ENCODE measurements at places on chromosomes 1 and 21. TPM values are rescaled to one million over a fixed set of nuclear protein-coding genes. Genes with fewer than 3 reads are reported as not detected.

The CLCA1 gene
- total RNA-seq, result not detected

- no peak for DNase-seq
Observed at GRCh38 chr1:30471307-30471706, 252.1 kb downstream of the MATN1 start.

DNA sequence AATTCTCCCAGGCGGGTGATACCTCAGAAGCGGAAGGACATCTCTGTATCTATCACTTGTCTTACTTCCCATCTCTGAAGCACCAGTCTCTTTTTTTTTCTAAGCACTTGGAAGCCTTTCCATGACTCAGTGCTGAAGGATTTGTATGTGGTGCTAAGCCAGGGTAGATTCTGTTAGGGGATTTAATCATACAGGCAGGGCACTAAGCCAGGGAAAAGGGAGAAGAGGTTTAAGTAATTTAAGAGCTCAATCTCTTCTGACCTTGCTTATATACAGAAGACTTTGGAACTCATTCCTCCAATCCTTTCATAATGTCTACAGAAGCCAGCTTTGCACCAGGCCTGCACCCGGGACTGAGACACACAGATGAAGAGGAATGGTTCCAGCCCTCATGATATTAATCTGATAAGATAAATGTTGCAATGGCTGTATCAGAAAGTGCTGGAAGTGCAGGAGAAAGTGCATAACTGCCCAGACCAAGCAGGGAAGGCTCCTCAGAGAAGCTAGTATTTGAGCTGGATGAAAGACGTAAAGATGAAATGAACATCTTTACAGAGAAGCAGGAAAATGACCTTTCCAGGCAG, 11.0 kb downstream of the FAM163A start:
- no peak for DNase-seq

DNA sequence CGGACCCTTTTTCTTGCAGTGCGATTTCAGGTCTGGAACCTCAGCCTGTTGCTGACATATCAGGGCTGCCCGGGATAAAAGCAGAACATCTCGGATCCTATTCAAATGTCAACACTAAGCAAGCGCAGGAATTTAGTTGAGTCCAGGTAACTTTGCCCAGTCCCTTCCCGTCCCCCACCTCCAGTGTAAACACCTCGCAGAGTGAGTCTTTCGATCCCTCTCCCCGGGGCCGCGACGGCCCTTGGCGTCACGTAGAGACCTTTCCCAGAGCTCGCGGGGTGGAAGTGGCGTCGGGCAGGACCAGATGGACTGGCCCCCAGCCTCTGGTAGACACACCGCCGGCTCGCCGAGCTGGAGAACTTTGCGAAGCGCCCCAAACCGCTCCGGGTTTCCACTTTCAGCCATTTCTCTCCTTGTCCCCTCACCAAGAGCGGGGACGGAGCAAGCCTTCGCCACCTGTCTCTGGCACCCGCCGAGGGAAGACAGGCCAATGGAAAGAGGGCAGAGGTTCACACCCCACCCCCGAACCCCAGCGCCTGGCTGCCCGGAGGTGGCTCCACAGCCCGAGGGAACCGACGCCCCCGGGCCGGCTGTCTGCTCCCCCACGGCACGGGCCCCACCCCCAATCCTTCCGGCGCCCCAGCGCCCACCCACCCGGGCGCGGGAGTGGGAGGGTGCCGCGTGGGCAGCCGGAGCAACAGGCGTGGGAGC, 570 bp downstream of the KCND3 start:
- DNase-seq, result no peak

DNA sequence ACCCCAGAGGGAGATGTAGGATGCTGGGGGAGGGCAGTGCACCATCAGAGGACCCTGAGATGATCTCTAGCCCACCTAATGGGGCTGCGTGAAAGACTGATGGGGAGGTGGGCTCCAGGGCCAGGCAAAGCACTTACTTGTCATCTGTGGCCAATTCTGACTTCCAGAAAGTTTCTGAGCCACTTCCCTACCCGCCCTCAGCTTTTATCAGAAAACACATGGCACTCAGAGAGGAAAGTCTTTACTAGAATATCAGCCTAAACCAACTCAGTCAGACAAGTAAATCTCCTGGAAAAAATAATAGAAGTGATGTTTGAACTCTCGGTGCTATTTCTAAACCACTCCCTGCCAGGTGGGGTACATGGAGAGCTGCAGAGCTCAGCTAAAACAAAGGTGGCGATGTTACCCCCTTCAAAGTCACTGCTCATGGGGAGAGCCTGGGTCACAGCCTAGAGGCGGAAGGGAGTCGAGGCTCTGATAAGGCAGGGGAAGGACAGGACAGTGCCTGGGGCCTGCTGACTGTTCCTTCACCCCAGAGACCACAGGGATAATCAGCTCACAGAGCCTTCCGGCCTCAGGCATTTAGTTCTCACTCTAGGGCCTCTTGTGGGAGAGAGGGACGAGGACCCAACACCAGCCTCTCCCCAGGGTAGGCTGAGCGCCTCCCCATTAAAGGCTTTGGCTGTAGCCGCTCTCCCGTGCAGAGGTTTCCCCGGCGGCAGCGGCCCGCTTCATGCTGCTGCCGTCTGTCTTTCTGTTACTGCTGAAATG, 14.2 kb downstream of the SMIM12 start:
- DNase-seq, result no peak

Data from CD8-positive, alpha-beta T cell (primary cell).